ENCODE measurements at places on chromosomes 7 and 10.

DNA sequence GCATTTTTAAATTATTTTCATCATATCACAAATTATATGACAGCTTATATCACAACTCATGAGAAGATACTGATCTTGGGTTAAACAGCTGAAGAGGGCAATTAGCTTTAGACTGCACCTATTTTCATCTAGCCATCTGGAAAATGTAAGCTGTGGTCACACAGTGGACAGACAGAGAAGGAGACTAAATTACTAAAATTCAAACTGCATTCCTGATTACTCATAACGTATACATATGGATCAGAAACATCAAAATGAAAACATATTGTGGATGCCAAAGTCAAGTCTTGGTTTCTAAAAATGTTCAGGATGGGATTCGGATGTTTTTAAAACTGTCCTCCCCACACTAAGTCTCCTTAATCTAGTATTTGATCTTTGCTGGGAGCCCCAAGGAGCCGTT, 6.6 kb downstream of the BBIP1 start:
- DNase-seq: no peak

GRCh38 chr10:111077785-111078504, 1.1 kb downstream of the ADRA2A start:
- DNase-seq: no peak

DNA sequence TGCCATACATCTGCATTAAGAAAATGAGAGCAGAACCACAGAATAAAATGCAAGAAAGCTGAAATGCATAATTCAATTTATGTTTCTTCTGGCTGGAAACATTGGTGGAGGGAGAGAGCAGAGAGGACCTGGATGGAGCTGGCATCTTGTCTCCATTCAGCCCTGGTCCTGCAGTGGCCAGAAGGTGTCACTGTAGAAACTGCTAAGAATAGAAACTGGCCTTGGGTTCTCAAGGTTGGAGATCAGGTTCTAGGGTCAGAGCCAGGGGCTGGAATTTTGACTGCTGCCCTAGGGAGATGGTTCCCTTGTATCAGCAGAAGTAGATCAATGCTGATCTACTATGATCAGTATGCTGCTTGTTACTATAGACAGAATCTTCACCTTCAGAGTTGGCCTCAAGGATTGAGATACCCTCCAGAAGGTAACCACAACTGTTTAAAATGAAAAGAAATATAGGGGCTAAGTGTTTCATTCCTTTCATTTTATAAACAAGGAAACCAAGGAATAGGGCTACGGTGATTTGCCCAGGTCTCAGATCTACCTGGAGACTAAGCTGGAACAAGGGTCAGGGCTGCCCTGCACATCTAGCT, 13.1 kb downstream of the TAS2R41 start:
- DNase-seq: no peak

- no peak for DNase-seq
Observed at GRCh38 chr7:156725936-156726335, 85.4 kb downstream of the RNF32 start.

DNA sequence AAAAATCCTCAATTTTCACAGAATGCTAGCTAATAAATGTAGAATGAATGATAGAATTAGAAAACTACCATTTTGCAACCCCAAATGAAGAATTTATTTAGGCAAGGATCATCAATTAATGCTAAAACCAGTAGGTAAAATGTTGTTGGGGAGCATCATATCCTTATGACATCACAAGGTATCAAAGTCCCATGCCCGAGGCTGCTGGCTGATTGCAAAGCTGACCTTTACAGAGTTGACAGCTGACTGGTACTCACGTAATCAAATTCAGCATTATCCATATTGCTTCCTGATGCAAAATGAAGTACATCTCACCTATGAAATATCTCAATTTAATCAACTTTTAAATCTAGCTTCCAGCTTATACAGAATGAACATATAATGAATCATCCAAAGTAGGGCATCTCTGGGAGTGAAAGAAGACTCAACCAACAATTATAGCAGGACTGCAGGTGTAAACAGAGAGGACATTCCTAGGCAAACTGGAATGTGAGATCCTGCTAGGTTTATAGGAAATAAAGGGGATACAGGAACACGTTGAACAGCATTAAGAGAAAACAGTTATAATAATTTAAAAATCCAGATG, 10.2 kb upstream of the BLNK start:
- no peak for DNase-seq

GRCh38 chr10:4310172-4310571, 515.8 kb upstream of the AKR1E2 start:
- DNase-seq: no peak

GRCh38 chr10:35668865-35669650, 27.0 kb upstream of the FZD8 start:
- no peak for DNase-seq

DNA sequence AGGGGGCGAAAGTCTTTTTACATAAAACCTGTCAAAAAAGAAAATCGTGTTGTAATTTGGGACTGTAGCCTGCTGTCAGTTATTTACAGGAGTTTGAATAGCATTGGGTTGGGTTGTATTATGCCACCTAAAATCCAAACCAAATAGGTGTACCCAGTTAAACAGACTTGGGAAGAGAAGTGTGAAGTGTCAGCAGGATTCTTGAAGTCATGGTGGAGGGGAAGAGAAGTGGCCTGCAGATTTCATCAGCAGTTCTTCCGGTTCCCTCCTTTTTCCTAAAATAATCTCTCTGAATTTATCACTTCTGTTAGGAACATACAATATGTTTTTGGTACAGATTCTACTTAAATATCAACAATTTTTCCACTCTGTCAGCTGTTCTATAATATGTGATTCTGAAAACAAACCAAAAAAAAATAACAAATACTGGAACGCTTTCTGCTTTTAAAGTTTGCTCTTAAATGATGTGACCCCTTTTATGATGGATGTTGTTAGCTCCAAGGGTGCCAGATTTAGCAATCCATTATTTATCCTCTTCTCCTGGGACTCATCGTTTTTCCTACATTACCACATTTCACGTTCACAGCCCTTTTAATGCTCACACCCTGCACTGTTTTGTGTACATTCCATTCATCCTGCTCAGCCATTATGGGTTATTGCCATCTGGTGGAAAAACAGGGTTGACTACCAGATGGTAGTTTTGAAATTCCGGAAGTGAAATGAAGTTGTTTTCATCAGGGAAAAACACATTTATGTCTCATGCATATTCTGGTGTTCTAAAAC, 18.7 kb upstream of the ARHGAP12 start:
- DNase-seq: no peak

GRCh38 chr7:82805527-82805960, 357.1 kb downstream of the PCLO start:
- no peak for DNase-seq

GRCh38 chr10:113137941-113138685, 188.1 kb downstream of the TCF7L2 start:
- DNase-seq: no peak

DNA sequence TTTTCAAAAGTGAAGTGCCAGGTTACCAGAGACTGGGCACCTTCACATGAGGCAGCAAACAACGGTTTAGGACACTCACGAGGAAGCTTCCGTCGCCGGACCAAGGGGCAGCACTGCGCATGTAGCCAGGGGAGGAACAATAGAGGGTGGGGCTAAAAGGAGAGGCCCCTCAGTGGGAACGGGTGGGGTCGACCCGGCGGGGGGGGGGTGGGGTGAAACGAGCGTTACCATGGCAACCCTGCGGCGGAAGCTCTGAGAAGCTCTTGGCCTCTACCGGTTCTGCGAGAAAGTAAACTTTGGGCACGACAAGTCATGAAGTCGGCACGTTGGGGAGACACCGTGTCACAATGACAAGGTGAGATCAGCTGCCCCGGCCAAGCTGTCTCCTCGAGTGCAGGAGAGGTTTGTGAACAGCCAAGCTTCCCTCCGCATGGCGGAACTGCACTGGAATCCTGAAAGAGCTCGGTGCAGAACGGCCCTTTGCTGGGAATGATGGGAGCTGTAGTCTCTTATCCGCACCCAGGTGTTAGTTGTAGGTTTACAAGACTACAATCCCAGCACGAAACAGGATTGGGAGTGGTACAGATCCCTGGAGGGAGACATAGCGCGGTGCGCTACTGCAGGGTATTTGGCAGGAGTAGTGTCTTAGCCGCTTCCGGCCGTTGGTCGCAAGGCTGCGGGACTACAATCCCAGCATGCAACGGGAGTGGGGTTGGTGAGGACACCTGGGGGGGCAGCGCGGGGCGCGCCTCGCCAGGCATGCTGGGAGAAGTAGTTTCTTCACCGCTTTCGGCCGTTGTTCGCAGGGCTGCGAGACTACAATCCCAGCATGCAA, 72.8 kb upstream of the ZNF722 start:
- DNase-seq: peak; percentile 80

DNA sequence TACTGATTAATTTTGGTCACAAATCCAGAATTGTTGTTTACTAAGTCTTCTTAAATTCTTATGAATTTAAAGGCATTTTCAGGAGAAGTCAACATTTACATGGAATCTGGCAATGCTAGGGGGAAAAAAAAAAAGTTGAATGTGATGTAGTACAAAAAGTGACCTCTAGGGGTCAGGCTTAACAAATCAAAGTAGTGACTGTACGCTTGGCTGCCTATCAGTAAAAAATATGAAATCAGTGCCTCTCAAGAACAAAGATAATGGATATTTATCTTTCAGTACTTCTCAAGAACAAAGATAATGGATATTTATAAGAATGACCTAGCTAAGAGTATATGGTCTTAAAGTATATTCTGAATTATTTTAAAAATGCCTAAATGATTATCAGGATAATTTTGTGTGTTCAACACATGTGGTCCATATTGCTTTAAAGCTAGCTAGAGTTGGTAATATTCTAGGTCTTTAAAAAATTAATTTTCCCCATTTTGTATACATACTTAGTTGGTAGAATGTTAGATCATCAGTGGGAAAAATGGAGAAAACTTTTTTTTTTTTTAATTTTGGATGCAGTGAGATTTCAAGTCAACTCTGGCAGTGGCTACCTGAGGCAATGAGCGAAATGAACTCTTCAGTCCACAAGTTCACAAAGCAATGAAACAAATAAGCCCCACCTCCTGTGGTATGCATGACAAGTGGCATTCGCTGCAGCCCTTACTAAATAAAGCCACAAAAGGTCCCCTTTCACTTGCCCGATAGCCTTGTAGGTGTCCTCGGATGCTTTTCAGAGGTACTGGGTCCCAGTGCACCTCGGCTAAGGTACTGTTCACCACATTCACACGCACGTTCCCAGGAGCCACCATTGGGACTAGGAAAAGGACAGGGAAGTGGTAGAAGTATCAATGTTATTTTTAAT, 51.2 kb upstream of the LAMB4 start:
- no peak for DNase-seq

DNA sequence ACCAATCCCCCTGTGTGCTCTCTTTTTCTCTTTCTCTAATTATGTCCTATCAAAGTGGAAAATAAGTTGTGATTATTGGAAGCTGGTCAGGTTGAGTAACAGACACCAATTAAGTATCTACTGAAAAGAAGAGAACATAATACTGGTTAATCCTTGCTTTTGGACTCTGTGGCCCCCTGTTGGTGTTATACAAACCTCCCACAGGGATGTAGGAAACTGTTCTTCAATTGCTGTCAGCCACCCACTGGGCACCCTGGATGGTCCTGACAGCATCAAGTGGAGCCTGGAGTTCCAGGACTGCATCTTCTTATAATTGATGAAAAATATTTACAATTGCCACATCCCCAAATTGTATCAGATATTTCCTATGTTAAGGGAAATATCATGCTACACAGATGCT, 939.7 kb downstream of the KCNMA1 start:
- no peak for DNase-seq

GRCh38 chr10:15237351-15237750, 68.9 kb upstream of the NMT2 start:
- peak; percentile 46 for DNase-seq

DNA sequence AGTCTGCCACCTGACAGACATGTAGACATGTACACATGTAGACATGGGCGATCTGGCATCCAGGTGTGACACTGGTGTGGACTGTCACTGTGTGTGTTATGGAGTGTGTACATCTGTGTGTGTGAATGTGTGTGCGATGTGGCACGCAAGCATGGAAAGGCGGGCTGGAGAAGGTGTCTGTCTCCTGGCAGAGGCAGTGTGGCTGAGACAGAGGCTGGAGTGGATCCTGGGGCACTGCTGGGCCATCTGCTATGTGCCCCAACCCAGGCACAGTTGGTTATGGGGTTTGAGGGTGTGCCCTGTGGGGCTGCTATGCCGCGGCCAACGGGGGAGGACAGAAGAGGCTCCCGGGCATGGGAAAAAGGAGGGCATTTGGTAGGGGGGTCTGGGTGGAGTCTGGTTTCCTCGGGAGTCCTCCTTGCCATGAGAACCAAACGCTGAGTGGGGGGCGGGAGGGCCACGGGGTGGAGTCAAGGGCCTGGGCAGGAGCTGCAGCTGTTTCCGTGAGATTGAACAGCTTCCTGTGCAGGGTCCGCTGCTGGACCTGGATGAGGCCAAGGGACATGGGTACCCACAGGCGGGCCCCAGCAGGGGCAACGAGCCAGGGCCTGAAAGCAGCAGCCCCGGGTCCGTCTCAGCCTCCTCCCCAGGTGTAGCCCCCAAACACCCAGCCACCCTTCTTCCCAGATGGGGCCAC, 1.3 kb downstream of the ELN start:
- no peak for DNase-seq

GRCh38 chr7:64747802-64748201, 46.4 kb upstream of the ZNF138 start:
- DNase-seq: no peak

DNA sequence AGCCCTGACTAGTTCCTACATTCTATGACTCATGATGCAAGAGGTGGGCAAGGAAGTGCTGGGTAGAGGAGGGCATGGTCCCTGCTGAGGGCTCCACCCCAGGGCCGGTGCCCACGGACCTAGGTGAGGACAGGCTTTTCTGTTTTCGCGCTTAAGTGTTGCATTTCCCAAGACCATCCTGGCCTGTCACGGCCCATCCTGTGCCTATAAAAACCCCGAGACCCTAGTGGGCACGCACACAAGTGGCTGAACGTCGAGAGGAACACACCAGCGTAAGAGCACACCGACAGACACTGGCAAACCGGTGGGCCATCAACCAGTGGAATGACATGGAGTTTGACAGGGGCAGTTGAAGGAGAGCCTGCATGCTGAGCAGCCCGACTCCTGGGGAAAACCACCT, 680.7 kb upstream of the GHITM start:
- DNase-seq: no peak

GRCh38 chr10:105359708-105360107, 718.6 kb downstream of the SORCS3 start:
- no peak for DNase-seq

DNA sequence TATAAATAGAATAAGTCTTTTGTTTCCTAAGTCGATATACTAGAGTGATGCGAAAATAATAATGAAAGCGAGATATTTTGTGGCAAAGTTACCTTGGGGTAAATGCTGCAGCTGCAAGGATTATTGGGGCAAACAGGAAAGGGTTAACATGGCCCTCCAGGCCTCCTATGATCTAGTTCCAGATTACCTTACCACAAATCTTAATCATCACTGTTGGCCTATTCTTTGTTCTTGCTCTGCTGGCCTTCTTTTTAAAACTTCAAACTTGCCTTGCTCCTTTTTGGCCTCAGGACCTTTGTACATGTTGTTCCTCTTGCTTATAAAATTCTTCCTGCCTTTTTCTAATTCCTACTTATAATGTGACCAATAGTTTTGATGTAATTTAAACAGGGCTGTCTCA, 81.5 kb downstream of the SEMA3C start:
- no peak for DNase-seq

- DNase-seq: no peak
Observed at GRCh38 chr7:94008537-94008936, 4.4 kb upstream of the BET1 start.
